SK-N-SH (cell line): ENCODE measurements at places on chromosomes 6 and 20.

DNA sequence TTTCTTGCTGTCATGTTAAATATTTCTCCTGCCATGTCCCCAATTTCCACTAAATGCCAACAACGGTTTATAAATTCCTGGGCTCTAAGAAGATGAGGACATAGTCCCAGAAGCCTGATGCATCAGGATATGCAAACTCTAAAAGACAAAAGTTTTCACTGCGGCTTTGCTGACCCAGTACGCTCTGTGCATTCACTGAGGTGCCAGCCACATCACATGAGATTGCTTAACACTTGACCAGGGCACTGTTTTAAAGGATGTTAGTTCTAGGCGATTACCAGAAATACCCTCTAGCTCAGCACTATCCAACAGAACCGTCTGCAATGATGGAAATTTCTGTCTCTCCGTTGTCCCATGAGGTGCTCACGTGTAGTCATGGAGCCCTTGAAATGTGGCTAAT, 19.9 kb upstream of the ADTRP start:
- no peak for DNase-seq

GRCh38 chr20:63957690-63958441, 1.6 kb upstream of the UCKL1 start:
- DNase-seq, result no peak

GRCh38 chr6:87753131-87753685, 51.2 kb upstream of the AKIRIN2 start:
- no peak for DNase-seq

DNA sequence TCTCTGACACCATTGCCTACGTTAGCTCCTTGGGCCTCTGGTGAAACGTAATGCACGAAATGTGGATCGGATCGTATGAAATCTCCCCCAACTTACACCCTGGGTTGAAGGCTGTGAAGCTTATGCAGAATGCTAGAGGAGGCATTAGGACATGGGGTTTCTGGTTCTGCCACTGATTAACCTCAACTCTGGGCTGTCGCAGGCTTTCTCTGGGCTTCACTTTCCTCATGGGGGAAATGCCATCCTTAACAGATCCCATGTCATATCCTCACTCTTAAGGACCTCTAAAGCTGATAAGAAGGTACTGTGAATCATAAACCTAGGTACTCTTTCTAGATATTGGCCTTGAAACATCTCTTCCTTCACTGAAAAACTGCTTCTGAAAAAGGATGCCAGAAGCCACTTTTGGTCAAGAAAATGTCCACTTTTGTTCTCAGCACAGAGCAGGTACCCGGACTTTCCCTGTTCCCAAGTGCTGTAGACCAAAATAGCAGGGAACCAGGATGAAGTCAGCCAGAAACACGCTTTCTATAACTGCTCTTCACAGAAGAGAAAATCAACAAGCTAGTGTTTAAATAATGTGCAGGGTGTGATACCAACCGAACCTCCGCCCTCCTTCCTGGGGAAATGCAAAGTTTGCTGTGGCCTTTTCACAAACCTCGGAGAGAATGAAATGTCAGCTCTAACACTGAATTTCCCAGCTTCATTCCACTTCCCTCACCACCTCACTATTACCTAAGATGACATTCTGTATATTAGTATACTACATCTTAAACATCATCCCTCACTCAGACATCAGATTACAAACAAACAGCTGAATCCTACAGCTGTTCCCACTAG, 118.9 kb downstream of the BACH2 start:
- DNase-seq, result no peak

- DNase-seq, result no peak
These were observed 169.0 kb upstream of the SCGN start for GRCh38 chr6:25482996-25483395.

DNA sequence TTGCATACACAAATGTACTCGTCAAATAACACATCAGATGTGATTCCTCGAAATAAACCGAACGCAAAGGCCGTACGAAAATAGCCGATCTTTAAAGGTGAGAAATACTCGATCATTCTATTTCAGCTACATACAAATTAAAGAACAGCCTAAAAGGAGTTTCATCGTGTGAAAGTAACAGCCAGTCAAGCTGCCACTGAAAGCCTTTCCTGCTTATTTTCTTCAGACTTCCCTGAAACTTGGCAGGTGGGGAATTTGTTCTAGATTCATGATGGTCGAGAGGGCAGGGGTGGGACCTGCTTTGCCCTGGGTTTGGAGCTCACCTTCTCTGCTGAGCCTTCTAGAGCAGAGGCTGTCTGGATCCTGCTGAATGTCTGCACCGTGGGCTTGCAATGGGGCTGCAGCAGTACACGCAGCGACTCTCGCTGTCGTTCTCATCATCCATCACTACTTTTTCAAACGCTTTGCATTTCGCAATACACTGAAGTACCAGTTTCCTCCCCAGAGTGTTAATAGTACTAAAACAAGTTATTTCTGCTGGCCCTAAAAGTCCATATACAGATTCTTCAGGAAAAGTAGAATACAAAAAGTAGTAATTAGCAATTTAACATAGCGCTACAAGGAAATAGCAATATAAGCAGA, 16.2 kb downstream of the FOXC1 start:
- no peak for DNase-seq

DNA sequence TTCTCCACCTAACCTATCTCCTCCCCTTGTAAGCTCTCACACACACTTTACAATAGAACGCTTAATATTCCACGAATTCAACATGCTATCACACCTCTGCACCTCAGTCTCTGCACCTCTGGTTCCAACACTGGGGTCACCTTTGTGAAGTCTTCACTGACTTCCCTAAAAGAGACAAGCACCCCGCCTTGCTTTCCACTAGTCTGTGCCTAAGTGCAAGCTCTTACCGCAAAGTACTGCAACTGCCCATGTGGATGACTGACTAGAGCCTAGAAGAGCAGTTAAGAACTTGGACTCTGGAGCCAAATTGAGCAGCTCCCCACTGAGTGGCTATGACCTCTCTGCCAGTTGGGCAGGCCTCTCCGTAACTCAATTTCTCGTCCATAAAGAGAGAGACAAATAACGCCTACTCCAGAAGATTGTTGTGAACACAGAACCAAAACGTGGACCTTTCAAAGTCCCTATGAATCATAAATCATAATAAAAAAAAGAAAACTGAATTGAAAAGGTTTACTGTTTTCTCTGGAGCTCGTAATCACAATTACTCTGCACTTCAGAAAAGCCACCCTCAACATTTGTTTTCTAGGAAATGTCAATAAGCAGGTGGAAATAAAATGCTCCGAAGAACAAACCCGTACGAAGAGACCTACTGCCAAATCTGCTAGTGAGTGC, 1.2 kb downstream of the IFNGR1 start:
- DNase-seq, result no peak

GRCh38 chr20:35055445-35056276, 36.9 kb downstream of the TRPC4AP start:
- peak; percentile 17 for DNase-seq

GRCh38 chr6:83860359-83860755, 868 bp downstream of the CYB5R4 start:
- no peak for DNase-seq

GRCh38 chr6:72422171-72422570, 199.7 kb upstream of the KCNQ5 start:
- no peak for DNase-seq

- DNase-seq, result no peak
These were observed 493.6 kb downstream of the EPM2A start for GRCh38 chr6:145241721-145242120.

GRCh38 chr20:5973172-5973571, 22.7 kb downstream of the MCM8 start:
- no peak for DNase-seq

GRCh38 chr6:42359021-42359420, 92.7 kb downstream of the TRERF1 start:
- DNase-seq, result no peak

GRCh38 chr6:157443066-157443800, 62.2 kb downstream of the ZDHHC14 start:
- DNase-seq, result no peak

DNA sequence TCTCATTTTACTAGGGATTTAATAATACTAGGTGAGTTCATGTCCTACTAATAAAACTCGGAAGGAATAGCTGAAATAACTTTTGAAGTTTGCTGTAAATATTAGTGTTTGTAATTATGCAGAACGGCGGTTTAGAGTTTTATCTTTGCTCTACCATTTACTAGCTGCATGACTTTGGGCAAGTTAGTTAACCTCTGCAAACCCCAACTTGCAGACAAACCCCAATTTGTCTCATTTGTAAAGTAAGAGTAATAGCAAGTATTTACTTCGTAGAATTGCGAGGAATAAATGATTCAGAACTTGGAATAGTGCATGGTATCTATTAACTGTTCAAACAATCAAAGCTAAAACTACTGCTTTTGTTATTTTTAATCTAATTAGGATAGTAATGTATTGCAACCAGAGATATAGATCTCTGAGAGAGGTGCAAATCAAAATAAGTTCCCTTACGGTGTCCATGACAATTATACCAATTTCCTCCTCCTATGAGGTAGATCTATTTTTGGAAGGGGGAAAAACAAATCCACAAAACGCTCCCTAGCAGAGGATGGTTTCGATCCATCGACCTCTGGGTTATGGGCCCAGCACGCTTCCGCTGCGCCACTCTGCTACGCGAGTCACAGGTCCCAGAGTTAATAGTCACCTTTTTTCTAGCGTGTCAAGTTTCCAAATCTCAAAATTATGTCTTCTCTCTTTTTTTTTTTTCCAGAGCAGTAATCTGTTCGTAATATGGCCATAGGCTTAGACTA, 35.1 kb upstream of the BTN3A2 start:
- DNase-seq, result no peak

- peak; percentile 23 for DNase-seq
These were observed 137.4 kb upstream of the HDAC2 start for GRCh38 chr6:114108119-114109002.

- no peak for DNase-seq
These were observed 142.6 kb downstream of the ARHGAP18 start for GRCh38 chr6:129567374-129567773.

GRCh38 chr6:10535193-10535592, 14.0 kb downstream of the GCNT2 start:
- DNase-seq, result no peak

DNA sequence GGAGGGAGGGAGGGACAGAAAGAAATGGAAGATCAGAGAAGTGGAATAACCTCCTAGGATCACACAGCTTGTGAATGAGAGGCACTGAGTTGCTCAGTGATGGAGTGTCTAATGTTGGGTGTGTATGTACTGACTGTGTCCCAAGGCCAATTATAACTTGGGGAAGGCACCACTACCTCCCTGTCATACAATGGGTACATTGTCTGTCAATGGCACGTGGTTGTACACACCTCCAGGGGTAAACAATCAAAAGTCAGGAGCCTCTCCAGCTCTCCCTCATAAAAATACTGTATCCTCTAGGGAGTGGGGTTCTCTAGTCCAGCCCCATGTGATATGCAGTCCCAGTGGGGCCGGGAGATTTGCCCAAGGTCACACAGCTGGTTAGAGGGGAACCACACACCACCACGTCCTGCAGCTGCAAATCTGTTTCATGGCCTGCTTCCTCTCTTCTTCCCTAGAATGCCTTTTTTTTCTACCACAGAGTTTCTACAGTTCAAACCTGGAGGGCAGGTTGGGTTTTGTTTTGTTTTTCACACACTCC, 112.5 kb downstream of the SNX5 start:
- no peak for DNase-seq

GRCh38 chr6:44662461-44663121, 275.1 kb downstream of the CDC5L start:
- DNase-seq, result no peak

GRCh38 chr6:19836799-19837510, at the start of gene ID4:
ID4 (plus strand) TSS chr6:19837370; CDS start chr6:19837755, 385 bp downstream.
- peak; percentile 90 for DNase-seq

DNA sequence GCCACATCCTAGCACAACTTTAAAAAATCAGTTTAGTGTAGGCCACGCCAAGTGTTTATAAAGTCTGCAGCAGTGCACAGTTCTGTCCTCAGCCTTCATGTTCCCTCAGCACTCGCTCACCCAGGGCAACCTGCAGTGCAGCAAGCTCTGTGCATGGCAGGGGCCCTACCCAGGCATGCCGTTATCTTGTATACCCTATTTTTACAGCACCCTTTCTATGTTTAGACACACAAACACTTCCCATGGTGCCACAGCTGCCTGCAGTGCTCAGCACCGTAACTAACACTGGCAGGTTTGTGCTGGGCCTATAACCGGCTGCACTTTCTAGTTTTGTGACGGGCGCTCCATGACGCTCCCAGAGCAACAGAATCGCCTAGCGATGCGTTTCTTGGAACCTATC, 43.8 kb downstream of the ZBTB46 start:
- no peak for DNase-seq

- DNase-seq, result no peak
These were observed 41.5 kb downstream of the SNRNP48 start for GRCh38 chr6:7631466-7631865.

DNA sequence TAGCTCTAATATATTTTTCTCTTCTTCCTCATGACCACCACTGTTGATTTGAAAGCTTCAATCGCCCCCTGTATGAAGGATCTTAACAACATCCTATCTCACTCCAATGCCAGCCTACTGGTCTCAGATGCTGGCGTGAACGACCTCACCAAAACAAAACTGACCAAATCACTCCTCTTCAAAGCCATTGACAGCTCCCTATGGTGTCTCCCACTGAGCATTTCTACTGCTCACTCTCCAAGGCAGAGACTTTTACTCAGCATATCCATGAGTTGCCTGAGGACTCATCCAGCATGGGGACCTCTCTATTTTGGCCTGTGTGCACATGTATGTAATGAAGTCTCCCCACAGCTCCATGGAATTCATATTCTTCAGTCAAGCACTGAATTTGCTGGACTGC, 520.4 kb downstream of the TFAP2B start:
- no peak for DNase-seq

DNA sequence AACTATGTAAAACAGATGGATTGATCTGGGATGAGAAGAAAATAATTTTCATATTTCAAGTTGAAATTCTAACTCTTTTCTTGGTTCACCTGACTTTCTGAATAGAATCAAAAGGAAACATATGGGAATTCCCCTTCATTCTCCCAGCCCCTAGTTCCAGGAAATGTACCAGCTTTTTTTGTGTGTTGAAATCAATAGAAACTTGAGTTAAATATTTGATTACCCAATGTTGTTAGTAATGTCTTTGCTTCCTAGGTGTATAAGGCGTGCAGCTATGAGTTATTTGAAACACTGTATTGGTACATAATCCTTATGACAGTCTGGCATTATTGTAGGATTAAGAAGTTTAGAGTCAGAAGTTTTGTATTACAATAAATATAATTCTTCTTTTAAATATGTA, 21.5 kb downstream of the VNN2 start:
- DNase-seq, result no peak

DNA sequence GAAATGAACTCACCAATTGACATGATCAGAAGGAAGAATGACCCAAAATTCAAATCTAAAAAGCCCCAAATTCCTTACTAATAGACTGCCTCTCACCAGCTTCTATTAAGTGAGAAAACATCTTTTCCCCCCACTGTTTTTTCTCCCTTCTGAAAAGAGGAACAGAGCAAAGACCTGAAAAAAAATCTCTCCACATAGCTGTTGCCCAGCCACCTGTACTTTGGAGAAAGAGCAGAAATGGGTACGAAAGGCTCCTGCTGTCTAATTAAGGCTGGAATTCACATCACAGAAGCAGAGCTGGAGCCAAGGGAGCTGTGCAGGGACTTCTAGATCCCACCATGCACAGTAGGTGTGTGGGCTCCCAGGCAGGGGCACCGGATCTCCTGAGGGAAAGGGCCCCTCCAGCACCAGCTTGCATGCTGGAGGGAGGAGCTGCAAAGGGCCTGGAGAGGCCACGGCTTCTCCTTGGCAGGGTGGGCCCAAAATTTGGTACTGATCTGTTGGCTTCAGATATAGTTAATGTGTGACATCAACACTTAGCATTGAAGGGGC, 73.2 kb upstream of the DUSP22 start:
- DNase-seq, result no peak

GRCh38 chr6:44123544-44123943, 3.7 kb downstream of the MRPL14 start:
- no peak for DNase-seq

GRCh38 chr6:71248306-71248765, 40.3 kb upstream of the OGFRL1 start:
- DNase-seq, result no peak
